Activated CD8-positive, alpha-beta memory T cell treated with anti-CD3 and anti-CD28 coated beads, Interleukin-2, amount 10 ng/mL, durations not matched to agents 7 days and 5 days (primary cell): ENCODE measurements at places on chromosomes 16 and 17. TPM values are rescaled to one million over a fixed set of nuclear protein-coding genes. Genes with fewer than 3 reads are reported as not detected.
A peak's percentile ranks its signal among the peaks of the same experiment; 100 is the strongest.

DNA sequence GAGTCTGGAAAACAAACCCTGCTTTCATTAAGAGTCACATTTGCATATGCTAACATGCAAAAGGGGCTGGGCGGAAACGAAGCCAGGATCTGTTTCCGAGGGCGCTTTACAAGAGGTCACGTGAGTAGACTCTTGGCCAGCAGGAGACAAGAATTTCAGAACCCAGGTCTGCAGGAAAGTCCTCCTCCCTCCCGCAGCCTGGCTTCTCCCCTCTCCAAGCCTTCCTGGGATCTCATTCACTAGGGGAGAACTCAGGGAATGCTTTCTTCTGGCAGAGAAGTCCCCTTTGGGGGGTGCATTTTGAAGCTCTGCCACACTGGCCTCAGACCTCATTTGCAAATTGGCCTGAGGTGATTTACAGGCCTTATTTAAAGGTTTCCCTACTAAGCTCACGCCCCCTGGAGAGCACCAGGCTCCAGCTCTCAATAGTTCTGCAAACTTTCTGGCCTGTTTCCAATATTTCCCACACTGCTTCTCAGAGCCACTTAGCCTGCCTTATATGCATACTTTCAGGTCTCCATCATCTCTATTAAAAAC is 57.2 kb upstream of the CACNG5 start:
- no peak overlapping the region for H3K27ac ChIP-seq
- H3K4me3 ChIP-seq, result no peak overlapping the region
- DNase-seq, result no peak
- H3K4me1 ChIP-seq, result no peaks in the 10 kb centered on the region

- DNase-seq, result peak; percentile 95
- peak within 1 kb of the TSS; percentile 7 for H3K27ac ChIP-seq
These were observed at the start of gene PRDM7 for GRCh38 chr16:90077240-90077756. PRDM7 (minus strand) TSS chr16:90077331; CDS start chr16:90075910, 1,421 bp downstream.

DNA sequence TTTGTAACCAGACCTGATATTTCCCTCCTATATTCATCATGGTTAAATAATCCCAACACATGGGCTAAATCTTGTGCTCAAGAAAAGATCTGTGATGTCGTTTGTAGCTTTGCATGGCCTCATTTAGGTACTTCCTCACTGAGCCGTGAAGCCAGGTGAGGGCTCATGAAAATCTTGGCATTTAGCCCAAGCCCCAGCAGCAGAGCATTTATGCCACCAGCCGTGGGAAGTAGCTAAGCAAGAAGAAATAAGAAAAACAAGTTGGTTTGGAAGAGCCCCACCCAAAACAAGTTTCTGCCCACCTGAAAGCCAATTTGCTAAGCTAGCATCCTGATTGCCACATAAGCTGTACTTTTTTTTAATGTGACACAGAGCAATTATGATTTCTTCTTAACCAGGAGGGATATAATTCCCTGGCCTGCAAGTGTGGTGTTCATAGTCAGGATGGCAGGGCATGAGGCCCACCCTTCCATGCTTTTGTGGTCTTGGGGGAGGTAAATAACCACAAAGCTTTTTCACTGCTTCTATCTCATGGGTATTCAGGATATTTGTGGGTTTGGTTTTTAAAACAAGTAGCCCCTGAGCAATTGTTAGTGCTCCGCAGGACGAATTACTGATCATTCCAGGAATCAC is 10.5 kb downstream of the TMIGD1 start:
- H3K36me3 ChIP-seq, result no peaks in the 10 kb centered on the region
- H3K4me3 ChIP-seq, result no peak overlapping the region
- peak overlapping the region; percentile 67 for H3K27ac ChIP-seq
- no peak for DNase-seq

GRCh38 chr17:41511116-41511515 is 5.7 kb upstream of the KRT13 start:
- no peaks in the 10 kb centered on the region for H3K4me1 ChIP-seq
- no peak overlapping the region for H3K4me3 ChIP-seq
- H3K36me3 ChIP-seq, result no peaks in the 10 kb centered on the region
- no peaks in the 10 kb centered on the region for H3K27me3 ChIP-seq
- DNase-seq, result no peak
- no peak overlapping the region for H3K27ac ChIP-seq

GRCh38 chr16:70611224-70611598 is 35.1 kb upstream of the IL34 start:
- H3K36me3 ChIP-seq, result no peaks in the 10 kb centered on the region
- DNase-seq, result no peak
- H3K4me3 ChIP-seq, result no peak overlapping the region
- H3K27ac ChIP-seq, result no peak overlapping the region

GRCh38 chr16:81451753-81452680 is 7.4 kb downstream of the CMIP start:
- peaks cover 29% of the 10 kb centered on the region for H3K36me3 ChIP-seq
- peak overlapping the region; percentile 47 for H3K27ac ChIP-seq
- H3K4me1 ChIP-seq, result peaks cover 54% of the 10 kb centered on the region
- no peak for DNase-seq
- H3K4me3 ChIP-seq, result peak overlapping the region; percentile 16

GRCh38 chr16:6993544-6993943 is 339.1 kb upstream of the RBFOX1 start:
- no peaks in the 10 kb centered on the region for H3K27me3 ChIP-seq
- H3K4me1 ChIP-seq, result no peaks in the 10 kb centered on the region
- H3K27ac ChIP-seq, result no peak overlapping the region
- H3K36me3 ChIP-seq, result no peaks in the 10 kb centered on the region
- no peak overlapping the region for H3K4me3 ChIP-seq

- peaks cover 38% of the 10 kb centered on the region for H3K4me1 ChIP-seq
- H3K27ac ChIP-seq, result no peak overlapping the region
- H3K27me3 ChIP-seq, result peaks cover 48% of the 10 kb centered on the region
- H3K4me3 ChIP-seq, result no peak overlapping the region
- H3K36me3 ChIP-seq, result peaks cover 3% of the 10 kb centered on the region
These were observed 9.9 kb downstream of the C17orf100 start for GRCh38 chr17:6661464-6661848.

GRCh38 chr17:45231481-45232116 is 9.9 kb downstream of the FMNL1 start:
- H3K27me3 ChIP-seq, result no peaks in the 10 kb centered on the region
- no peak overlapping the region for H3K4me3 ChIP-seq
- no peak for DNase-seq
- H3K27ac ChIP-seq, result peak overlapping the region; percentile 59
- H3K4me1 ChIP-seq, result peaks cover 82% of the 10 kb centered on the region
- H3K36me3 ChIP-seq, result peaks cover 41% of the 10 kb centered on the region

GRCh38 chr16:9235867-9236266 is 144.4 kb downstream of the HAPSTR1 start:
- no peak overlapping the region for H3K4me3 ChIP-seq
- H3K27me3 ChIP-seq, result peaks cover 6% of the 10 kb centered on the region
- H3K27ac ChIP-seq, result no peak overlapping the region
- no peaks in the 10 kb centered on the region for H3K36me3 ChIP-seq
- no peak for DNase-seq

DNA sequence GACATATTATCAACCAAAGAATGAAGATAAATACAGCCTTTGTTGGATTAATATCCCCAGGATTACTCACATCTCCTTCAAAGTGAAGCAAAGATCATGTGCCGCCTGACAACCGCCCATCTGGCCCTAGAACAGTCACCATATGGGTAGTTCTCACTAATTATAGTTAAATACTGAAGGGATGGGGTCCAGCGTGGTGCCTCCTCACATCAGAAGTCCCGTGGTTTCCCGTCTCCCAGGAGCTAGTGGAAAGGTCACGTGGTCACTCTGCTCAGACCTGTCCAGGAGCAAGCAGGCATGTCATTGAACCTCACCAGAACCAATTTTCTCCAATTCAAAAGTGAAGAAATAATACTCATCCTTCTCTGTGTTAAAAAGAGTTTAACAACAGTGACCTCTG is 434.5 kb downstream of the SHISA9 start:
- H3K4me3 ChIP-seq, result no peak overlapping the region
- no peak overlapping the region for H3K27ac ChIP-seq
- H3K27me3 ChIP-seq, result no peaks in the 10 kb centered on the region

Gene ZSCAN10
- 0.21 TPM for total RNA-seq

Gene C17orf50
- total RNA-seq, result not detected

Gene DHRS13
- total RNA-seq, result 23.1 TPM

Gene C16orf92
- total RNA-seq, result not detected

Gene KLHL10
- total RNA-seq, result not detected
